ENCODE measurements at places on chromosomes 2 and 18.

GRCh38 chr2:222982010-222982908, 69.7 kb upstream of the KCNE4 start:
- no peak for DNase-seq

DNA sequence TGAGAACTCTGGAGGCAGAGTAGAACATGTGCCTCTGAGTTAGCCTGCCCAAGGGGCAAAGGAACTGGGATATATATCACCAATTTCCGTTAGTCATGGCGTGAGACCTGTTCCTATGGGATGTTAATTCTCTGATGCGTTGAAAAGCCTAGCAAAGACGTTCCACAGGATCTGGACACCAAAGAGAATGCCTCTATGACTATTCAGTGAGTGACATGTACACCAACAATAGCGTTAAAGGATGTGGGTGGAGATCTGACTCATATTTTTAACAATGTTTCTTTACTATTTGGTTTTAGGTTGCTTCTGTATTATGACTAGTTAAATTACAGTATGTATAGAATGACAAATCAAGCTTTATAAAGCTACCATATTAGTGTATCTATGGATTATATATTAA, 320.9 kb upstream of the MC4R start:
- no peak for DNase-seq

DNA sequence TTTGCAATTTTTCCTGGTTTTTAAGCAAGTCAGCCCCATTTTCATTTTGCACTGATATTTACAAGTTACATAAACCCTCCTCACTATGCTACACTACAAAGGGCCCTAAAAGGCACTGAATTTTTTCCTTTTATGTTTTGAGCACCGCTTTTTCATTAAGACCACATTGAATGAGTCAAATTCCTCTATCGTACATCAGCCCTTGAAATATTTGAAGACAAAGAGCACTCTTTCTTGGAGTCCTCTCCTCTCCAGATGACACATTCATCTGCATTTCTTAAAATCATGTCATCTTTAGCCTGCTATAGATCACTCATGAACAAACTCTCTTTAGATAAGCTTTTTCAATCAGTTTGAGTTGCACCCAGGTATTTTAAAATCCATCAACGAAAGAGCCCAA, 306.6 kb upstream of the SOX11 start:
- DNase-seq = no peak

DNA sequence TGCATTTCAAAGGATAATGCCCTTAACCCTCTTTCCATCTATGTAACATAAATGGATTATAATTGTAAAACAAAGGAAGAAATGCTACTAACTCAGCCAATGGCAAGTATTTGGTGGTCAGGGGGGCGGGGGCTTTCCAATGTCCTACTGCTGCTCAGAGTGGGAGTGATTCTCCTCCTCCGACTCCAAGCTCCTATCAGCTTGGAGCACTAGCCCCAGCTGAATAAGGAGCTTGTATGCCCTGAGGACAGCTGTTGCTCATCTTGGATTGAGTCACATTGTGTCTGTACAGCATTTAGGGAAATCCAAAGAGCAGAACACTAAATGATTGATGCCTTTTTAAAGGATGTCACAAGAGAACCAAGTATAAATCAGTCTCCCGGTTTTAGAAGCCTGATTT, 105.6 kb upstream of the ZNF521 start:
- DNase-seq = no peak

DNA sequence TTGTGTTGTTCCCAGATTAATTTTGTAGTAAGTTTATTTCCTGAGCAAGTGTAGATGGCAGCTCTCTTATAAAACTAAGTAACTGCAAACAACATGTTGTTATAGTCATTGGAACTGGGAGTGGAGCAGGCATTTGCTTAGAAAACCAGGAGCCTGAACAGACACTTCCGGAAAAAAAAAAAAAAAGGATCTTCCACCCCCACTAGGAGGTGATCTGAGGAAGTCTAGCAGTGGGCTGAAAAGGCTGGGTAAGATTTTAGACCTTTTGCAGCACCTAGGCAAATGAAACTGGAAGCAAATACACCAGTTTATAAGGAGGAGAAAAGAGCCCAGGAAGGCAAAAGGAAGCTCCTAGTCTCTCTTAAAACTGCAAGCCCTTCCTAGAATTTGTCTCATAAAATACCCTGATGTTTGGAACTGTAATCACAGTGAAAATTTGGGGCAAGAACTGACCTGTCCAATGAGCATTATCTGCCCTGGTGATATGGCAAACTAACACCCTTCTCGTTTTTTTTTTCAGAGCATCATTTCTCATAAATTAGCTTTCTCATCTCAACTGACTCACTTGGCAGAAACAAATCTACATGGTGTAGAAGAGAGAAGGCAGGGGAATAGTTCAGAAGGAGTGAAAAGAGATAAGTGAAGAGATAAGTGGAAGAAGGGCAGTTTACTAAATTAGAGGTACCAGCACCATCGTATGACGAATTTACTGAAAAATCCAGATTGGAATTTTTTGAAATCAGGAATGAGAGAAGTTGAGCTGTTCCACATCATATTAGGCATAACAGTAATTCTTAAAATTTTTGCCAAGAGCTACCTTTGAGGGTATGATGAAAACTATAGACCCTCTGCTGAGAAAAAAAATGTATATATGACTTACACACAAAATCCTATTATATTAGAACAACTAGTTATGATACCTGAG, 4.2 kb upstream of the CCNYL1 start:
- DNase-seq = no peak

- no peak for DNase-seq
These were observed 12.8 kb downstream of the RBFA start for GRCh38 chr18:80046961-80047541.

DNA sequence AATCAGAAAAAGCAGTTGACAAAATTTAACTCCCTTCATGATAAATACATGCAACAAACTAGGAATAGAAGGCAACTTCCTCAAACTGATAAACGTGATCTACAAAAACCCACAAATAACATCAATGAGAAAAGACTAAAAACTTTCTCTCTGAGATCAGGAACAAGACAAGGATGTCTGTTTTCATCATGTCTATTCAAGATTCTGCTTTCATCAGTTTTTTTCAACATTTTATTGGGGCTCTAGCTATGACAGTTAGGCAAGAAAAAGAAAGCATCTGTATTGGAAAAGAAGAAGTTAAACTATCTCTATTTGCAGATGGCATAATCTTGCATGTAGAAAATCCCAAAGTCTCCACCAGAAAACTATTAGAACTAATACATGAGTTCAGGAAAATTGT, 12.3 kb upstream of the CHST10 start:
- DNase-seq = no peak

- no peak for DNase-seq
These were observed 51.0 kb upstream of the TTC39C start for GRCh38 chr18:23963443-23964165.

DNA sequence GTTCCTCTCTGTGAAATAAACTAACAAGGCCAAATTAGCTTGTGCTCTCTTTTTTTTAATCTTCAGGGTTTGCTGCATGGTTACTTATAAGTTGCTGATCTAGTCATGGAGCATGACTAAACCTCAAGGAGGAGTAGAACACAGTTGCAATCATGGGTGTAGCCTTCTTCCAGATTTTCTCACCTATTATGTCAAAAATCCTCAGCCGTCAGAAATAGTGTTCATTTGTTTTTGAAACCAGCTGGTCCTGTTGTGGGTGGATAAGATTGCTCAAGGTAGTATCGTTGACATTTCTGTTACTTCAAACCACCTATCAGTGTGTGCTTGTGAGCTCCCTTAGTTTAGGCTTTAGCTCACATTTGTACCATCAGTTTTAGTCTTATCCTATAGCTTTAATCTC, 11.2 kb downstream of the RELCH start:
- no peak for DNase-seq

DNA sequence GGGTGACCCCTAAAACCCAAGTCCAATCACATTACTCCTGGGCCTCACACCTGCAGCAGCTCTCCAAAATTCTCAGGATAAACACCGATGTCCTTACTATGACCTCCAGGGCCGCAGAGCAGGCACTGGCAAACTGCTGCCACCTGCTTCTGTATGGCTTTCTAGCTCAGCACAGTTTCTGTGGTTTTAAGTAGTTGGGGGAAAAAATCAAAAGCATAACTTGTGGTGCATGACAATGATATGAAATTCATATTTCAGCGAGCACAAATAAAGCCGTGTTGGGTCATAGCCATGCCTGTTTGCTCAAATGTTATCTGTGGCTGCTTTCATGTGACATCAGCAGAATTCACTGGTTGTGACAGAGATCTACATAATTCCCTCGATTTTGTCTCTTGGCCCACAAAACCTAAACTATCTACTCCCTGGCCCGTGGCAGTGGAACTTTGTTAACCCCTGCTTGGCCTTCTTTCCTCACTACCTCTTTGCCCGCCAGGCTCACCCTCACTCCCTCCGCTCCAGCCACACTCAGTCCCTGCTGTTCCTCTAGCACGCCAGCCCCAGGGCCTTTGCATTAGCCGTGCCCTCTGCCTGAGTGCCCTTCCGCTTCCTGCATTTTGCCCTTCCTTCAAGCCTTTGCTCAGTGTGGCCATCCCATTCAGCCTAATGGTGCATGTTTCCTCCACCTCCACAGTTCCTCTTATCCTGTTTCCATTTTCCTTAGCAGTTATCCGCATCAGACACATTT, 108.3 kb downstream of the AGAP1 start:
- no peak for DNase-seq

GRCh38 chr18:67932271-67932670, 415.8 kb upstream of the DSEL start:
- DNase-seq = no peak

DNA sequence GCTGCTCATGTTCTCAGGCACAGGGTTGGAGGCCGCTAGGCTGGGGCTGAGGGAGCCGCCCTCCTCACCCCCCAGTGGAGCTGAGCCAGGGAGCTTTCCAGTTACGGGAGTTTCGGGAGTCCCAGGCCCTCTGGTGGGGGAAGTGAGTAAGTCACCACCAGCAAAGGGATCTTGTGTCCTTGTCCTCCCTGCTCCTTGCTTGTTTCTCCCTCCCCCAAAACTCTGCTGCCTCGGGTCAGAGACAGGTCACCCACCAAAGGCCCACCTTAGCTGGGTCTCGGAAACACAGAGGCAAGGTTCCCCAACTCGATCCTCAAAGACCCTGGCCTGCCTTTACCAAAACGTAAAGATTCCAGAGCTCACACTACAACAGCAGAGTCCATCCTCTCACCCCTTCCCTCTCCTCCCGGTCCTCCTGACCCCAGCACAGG, 60.5 kb upstream of the POMC start:
- DNase-seq = peak; percentile 8

DNA sequence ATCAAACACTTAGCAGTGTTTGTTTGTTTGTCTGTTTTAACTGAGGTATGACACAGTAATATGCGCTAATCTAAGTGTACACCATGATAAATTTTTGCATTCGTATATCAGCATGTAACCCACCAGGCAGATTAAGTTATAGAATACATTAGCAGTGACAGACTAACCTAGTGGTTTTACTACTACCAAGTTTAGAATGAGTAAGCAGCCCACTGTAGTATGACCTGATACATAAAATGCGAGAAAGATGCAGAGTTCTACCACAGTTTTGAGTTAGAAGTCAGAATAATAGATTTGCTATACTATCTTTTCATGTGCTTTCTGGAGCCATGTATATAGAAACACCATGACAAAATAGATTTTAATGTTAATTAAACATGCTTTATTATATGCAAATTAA, 19.1 kb upstream of the MAP4K4 start:
- DNase-seq = no peak

DNA sequence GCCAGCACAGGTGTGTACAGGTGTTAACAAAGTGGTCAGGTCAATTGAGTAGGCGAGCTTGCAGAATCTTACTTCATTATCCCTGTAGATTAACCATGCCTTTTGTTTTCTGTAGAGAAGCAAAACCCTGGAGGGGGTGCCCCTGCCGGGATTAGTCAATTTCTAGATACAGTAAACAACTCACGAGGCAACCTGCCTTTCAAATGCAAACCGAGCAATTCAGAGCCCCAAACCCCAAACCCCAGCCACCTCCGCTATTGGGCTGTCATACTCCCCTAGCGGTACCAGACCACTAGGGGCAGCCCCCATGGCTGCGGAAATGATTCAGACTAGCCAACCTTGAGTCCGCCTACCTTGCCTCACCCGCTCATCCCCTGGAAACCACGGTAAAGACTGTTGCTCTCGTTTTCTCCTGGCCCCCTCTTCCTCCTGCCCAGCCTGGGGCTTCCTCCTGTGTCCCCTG, 61.4 kb upstream of the KIF5C start:
- DNase-seq = no peak

DNA sequence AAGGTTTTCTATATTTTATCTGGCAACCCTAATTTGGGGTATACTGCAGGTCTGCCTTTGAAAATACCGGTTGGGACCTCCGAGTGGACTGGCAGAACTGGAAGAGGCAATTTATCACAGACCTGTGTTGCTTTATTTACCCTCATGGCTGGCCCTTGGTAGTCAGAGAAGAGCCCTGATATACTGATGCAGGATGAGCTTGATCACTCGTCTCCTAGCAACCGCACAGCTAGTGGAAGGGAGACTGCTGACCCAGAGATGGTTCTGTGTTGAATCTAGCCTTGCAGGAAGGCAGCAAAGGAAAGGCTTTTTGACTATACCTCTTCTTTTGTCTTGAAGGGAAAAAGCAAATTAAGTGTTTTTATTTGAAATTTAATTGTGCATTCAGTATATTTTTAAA, 154.7 kb downstream of the EML6 start:
- no peak for DNase-seq

- peak; percentile 80 for DNase-seq
These were observed 147.1 kb downstream of the PHLPP1 start for GRCh38 chr18:62862466-62862865.

- DNase-seq = no peak
These were observed 61.5 kb downstream of the PTPN4 start for GRCh38 chr2:119821266-119821665.

DNA sequence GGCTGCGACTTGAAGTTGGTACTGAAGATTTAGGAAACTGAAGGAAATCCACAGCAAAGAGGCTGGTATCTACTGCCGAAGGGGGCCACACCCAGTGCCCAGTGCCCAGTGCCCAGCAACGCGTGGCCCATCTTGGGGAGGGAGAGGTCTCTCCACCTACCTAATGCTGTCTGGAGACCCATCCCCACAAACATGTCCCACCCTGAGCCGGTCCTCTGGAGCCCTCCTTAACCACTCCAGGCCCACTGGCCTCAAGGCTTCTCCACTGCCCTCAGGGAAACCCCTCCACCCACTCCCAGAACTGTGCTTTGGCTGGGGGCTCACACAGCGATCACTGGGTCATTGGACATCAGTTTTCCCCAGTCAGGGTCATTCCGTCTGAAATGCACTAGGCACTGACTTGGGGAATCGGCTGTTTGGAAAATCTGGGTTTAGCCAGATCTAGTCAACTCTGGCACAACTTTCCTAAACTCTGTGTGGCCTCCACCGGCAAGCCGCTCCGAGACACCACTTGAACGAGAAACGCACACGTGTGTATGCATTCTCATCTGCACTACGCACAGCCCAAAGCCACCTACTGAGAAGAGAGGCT, 20.1 kb downstream of the GPR55 start:
- no peak for DNase-seq

DNA sequence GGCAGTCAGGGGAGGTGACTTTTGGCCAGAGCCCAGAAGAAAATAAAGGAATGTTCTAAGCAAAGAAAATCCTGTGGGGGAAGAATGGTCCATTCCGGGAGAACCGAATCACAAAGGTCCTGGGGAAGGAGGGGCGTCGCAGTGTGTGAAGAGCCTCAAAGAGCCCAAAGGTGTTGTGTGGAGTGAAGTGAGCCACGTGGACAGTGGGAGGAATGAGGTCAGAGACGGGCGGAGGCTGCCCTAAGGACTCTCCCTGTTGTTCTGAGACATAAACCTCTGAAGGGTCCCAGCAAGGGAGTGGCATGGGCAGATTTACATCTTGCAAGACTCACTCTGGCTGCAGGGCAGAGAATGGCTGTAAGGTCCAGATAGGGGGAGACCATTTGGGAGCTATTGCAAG, 91.3 kb upstream of the SEC11C start:
- DNase-seq = no peak

Data from bone marrow (tissue), 2 donors.